Aorta (tissue), 5 donors: ENCODE measurements at places on chromosomes 12 and 14. TPM values are rescaled to one million over a fixed set of nuclear protein-coding genes. Genes with fewer than 3 reads are reported as not detected.

The KRT82 gene
- total RNA-seq = not detected

The TRIM9 gene
- 7.9 TPM for total RNA-seq

The CLEC12A gene
- total RNA-seq = 3.0 TPM

The SRGAP1 gene
- 15.5 TPM for total RNA-seq

The ST8SIA1 gene
- total RNA-seq = 3.6 TPM
